ENCODE measurements at places on chromosomes 7 and 10. TPM values are rescaled to one million over a fixed set of nuclear protein-coding genes. Genes with fewer than 3 reads are reported as not detected.

The EPHB4 gene
- total RNA-seq: 64.2 TPM

The SYNPO2L gene
- total RNA-seq: not detected

The COPG2 gene
- total RNA-seq: 35.8 TPM

The ADK gene
- total RNA-seq: 26.8 TPM

The LIPM gene
- total RNA-seq: not detected

The TEX47 gene
- not detected for total RNA-seq
